Renal cortical epithelial cell (primary cell): ENCODE measurements at places on chromosomes 6 and 20. TPM values are rescaled to one million over a fixed set of nuclear protein-coding genes. Genes with fewer than 3 reads are reported as not detected.

Gene TPD52L1
- total RNA-seq = 105 and 188 TPM in 2 replicates

Gene IMPG1
- 0.30 TPM in 1 of 2 replicates, not detected in the other for total RNA-seq

Gene TMC2
- total RNA-seq = not detected in 2 replicates

Gene PTCRA
- total RNA-seq = not detected in 2 replicates

Gene TCP11
- 0.60 and 0.87 TPM in 2 replicates for total RNA-seq

Gene TULP1
- total RNA-seq = not detected in 2 replicates

Gene SLC52A3
- 1.6 and 1.9 TPM in 2 replicates for total RNA-seq

Gene RSPO3
- total RNA-seq = 0.17 and 0.55 TPM in 2 replicates

Gene GNMT
- 0.20 TPM in 1 of 2 replicates, not detected in the other for total RNA-seq

Gene HDGFL1
- not detected in 2 replicates for total RNA-seq

Gene DACT2
- total RNA-seq = 0.17 and 0.89 TPM in 2 replicates

Gene POU5F1
- 6.6 and 11.3 TPM in 2 replicates for total RNA-seq

Gene GGTLC1
- not detected in 2 replicates for total RNA-seq

Gene SNRNP48
- 12.7 and 14.1 TPM in 2 replicates for total RNA-seq

Gene WFDC10B
- total RNA-seq = not detected in 2 replicates

Gene MLIP
- total RNA-seq = 0.15 TPM in 1 of 2 replicates, not detected in the other

Gene ADGRG6
- 26.1 and 46.0 TPM in 2 replicates for total RNA-seq

Gene HNF4A
- total RNA-seq = 4.9 TPM in 1 of 2 replicates, not detected in the other

Gene PLA2G7
- 0.10 and 0.87 TPM in 2 replicates for total RNA-seq

Gene OSTM1
- total RNA-seq = 40.8 and 52.6 TPM in 2 replicates

Gene KIFC1
- total RNA-seq = 0.70 and 10.9 TPM in 2 replicates

Gene ZFP57
- total RNA-seq = 0.10 and 0.69 TPM in 2 replicates

Gene OR2H1
- not detected in 2 replicates for total RNA-seq

Gene SLC44A4
- 1.1 and 26.6 TPM in 2 replicates for total RNA-seq

Gene ZSWIM3
- 4.3 and 5.9 TPM in 2 replicates for total RNA-seq

Gene OLIG3
- not detected in 2 replicates for total RNA-seq

Gene CST2
- not detected in 2 replicates for total RNA-seq

Gene COL11A2
- 0.17 and 0.20 TPM in 2 replicates for total RNA-seq
